Vagina (tissue), 2 donors: ENCODE measurements at places on chromosomes 4 and X.

DNA sequence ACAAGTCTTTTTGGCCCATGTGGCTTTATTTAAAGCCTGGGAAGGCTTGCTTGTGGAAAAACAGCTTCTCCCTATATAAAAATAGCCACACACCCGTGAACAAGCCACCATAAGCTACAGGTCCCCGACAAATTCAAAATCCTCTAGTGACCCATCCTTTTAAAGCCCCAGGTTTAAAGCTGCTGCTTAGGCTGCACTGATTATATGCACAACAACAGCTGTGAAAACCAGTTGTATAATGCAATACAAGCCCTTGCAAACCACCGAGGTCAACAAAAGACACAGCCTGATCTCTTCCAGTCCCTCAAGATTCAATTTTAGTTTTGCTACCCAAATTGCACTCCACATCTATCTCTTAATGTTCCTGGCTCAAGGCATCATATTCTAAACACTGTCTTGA, 186.0 kb upstream of the WDFY3 start:
- no peak for DNase-seq

DNA sequence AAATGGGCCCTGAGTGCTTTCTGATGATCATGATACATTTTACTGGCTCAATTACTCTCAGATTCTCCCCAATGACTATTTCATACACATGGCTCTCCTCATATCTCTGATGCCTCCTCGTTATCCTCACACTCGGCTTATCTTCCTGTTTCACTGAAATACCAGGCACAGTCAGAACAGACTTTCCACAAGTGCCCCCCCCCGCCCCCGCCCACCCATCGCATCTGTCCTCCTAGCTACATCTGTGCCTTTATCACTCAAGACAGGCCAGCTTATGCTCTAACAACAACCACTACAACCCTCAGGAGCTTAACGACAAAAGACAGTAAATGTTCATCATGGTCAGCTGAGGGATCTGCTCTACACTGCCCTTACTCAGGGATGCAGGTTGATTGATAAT, 610.6 kb upstream of the DIPK2B start:
- DNase-seq, result no peak

DNA sequence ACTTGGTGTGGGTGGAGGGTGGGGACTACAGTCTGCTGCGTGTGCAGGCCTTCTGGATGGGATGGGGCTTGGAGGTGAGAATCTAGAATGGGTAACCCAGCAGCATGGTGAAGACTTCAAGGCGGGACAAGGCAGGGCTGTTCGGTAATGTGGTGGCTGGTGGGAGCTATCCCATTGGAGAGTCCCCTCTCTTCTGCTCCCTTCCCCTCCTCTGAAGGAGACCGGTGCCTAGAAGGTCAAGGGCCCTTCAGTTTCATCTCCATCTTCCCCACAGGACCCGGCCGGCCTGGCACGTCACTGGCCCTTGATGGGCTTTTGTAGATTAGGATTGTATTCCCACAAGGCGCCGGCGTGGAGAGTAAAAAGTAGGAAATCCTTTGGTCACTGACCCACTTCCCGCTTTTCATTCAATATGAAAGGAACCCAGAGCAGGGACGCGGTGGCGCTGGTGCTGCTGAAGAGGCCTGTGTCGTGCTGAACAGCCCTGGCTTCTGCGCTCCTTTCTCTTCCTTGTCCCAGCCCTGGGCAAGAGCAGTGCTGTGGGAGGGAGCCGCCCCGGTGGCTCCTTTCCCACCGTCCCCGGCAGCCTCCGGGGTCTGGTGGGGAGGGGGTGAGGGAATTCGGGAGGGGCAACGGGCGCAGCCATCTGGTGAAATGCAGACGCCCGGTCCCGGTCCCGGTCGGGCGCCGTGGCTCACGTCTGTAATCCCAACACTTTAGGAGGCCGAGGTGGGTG, 7.3 kb upstream of the HMGB3 start:
- DNase-seq, result no peak

- DNase-seq, result no peak
These were observed 10.4 kb downstream of the AFP start for GRCh38 chr4:73446336-73446938.

- no peak for DNase-seq
These were observed 30.1 kb downstream of the ZRSR2 start for GRCh38 chrX:15820106-15821073.

GRCh38 chr4:78922207-78922606, 17.0 kb downstream of the PAQR3 start:
- DNase-seq, result no peak

- no peak for DNase-seq
These were observed 177.3 kb downstream of the GRIA3 start for GRCh38 chrX:123361371-123361770.

- no peak for DNase-seq
These were observed 510.4 kb downstream of the MID1IP1 start for GRCh38 chrX:39311646-39312045.

DNA sequence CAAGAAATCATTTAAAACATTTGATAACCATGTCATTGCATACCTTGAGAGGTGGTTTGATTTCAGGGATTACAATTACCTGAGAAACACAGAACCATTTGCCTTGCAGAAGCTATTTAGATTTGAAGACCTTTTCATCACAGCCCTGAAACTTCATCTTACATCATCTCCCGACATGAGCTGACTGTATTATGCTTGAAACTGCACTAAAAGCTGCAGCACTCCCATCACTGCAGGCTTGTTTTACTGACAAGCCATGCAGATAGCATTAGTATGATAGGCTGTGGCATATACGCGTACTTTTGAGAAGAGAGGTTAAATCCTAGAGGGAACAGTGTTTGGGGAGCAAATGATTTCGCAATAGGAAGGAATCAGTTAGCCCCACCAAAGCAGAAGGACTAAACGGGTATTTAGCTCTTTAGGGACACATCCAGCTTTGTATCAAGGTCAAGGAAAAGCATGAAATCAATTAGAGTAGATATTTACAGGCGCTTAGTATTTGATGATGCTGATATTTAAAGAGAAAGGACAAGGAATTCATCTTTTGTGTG, 133.2 kb upstream of the DIAPH2 start:
- no peak for DNase-seq

GRCh38 chr4:99679204-99679603, 21.6 kb upstream of the C4orf54 start:
- no peak for DNase-seq

DNA sequence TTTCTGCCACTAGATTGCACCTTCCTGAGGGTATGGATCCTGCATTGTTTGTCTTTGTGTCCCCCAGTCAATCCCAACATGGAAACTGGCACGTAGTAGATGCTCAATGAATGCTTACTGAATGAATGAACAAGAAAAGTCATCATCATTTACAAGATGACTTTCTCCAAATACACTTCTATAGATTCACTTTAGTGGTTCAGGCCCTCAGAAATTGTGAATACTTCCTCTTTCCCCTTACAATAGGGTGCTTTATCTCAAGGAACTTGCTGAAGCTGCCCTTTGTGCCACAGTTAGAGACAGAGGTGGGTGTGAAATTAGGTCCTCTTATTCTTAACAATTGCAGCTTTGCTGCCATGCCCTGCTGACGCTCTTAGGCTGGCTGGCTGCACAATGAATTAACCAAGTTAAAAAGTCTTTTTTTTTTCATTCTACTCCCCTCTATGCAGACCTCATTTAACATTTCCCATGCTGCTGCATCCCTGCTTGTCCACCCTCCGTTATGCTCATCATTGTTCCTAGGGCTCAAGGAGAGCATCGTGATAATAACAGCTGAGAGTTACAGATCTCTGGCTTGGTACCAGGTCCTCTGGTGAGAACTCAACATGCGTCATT, 108.0 kb upstream of the ZNF518B start:
- DNase-seq, result no peak

GRCh38 chr4:111959222-111959621, 186.0 kb upstream of the FAM241A start:
- DNase-seq, result no peak

GRCh38 chrX:119755981-119756533, 2.3 kb upstream of the SOWAHD start:
- DNase-seq, result no peak

GRCh38 chr4:76211769-76212708, 1.6 kb downstream of the SCARB2 start:
- DNase-seq, result no peak

DNA sequence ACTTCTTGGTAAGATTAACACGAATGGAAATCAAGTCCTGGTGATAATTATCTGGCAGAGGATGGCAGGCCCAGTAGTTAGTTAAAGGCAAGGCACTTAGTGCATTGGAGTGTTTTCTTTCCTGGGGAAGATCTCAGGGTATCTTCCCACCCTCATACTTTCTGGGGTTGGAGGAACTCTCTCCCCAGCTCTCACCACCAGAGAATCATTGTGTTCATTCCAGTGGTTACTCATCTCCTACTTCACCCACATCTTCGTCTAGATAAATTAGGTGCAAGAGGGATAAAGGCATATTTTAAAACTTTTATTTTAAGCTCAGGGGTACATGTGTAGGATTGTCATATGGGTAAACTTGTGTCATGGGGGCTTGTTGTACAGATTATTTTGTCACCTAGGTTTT, 67.5 kb upstream of the SH3RF1 start:
- no peak for DNase-seq

- DNase-seq, result no peak
These were observed 13.6 kb upstream of the IGSF1 start for GRCh38 chrX:131302701-131303100.

GRCh38 chr4:5446595-5447226, 261.6 kb downstream of the EVC2 start:
- no peak for DNase-seq

- no peak for DNase-seq
These were observed 7.0 kb upstream of the TRPC5OS start for GRCh38 chrX:111868726-111869638.

GRCh38 chr4:26887143-26887542, 26.5 kb downstream of the STIM2 start:
- no peak for DNase-seq

- no peak for DNase-seq
These were observed 481.4 kb downstream of the TRIML1 start for GRCh38 chr4:188620608-188621007.

GRCh38 chr4:2621419-2621818, 85.0 kb downstream of the FAM193A start:
- DNase-seq, result no peak

GRCh38 chr4:20252656-20253282, 1.1 kb downstream of the SLIT2 start:
- DNase-seq, result peak; percentile 87

DNA sequence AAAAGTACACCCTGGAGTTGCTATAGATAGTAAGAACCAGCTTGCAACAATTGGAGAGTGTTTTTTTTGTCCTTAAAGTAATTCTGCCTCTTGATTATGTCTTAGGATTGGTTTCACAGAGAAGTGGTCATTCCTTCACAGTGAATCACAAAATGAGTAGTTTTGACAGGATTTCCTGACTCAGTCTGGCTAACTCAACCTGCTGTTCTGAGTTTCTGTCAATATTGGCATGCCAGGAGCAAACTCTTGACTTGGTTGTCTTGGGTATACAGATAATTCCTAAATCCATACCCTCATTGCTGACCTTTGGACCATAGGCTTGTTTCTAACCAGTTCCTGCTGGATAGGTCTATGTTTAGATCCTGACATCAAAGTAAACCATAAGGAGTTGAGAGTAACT, 9.4 kb downstream of the FHIP1A start:
- DNase-seq, result no peak

GRCh38 chr4:86092684-86093083, 267.2 kb downstream of the MAPK10 start:
- DNase-seq, result no peak

DNA sequence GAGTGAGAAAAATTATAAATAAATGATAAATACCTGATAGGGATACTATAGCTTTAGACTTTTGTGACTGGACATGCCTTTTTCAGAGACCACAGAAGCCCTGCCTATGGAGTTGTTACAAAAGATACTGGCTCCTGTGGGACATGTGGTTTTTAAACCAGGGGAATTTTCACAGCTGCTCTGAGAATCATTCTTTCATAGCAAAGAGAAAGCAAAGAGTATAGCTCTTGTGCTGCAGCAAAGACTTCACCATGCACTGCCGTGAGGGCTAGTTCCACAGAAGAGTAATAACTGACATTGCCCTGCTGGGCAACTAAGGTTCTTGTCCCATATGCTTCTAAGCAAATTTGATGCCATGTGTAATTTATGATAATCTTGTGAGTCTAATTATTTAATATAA, 98.2 kb downstream of the MAPK10 start:
- no peak for DNase-seq

DNA sequence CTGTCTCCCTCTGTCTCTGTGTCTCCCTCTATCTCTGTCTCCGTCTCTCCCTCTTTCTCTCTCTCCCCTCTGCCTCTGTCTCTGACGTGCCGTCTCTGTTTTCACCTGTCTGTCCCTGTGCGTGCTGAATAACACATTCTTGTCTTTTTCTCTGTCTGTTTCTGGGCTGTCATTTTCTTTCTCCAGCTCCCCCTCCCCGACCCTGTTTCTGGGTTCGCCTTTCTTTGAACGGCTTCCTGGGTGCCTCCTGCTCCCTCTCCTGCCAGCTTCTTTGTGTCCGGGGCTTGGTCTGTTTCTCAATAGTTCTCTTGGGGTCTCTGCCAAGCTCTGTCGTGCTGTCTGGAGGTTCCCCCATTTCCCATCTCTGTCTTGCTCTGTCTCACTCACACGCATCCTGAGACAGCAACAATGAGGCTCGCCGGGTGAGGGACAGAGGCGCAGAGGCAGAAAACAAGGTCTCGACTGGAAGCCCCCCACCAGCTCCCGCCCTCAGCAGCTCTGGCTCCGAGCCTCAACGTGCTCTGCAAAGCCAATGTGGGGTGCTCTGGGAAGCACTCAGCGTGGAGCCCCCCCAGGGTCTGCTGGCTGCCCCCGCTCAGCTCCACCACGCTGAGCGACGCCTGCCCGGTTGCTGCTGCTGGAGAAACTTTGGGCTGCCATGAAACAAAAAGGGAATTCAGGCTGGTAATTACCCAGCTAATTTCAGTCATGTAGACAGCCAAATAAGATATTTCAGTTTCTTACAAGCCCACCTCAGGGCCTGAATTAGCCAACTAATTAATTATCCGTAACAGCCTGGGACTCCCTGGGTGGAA, 3.4 kb downstream of the CPLX1 start:
- DNase-seq, result no peak

DNA sequence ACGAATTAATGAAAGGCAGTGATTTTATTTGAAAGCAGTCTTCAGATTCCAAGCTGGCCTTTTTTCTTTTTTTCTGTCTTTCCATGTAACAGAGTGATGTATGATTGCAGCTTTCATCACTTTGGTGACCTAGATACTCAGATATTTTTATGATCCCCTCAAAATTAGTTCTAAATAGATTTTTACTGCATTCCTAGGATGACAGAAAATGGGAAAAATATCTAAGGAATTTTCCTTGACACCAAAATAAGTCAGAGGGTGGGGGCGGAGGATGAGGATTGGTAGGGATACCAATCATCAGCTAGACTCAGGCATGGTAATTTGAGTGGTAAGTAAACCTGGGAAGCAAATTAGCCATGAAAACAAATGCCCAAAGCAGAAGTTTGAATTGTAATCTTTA, 11.9 kb upstream of the HMGB2 start:
- DNase-seq, result no peak

- DNase-seq, result no peak
These were observed 148.3 kb upstream of the TLL1 start for GRCh38 chr4:165724786-165725185.

- DNase-seq, result no peak
These were observed 22.2 kb upstream of the GALNT7 start for GRCh38 chr4:173146456-173146855.

- DNase-seq, result no peak
These were observed 29.6 kb downstream of the AREG start for GRCh38 chr4:74474345-74475090.
